Stimulated activated CD4-positive, alpha-beta T cell treated with anti-CD3 and anti-CD28 coated beads, Interleukin-12 subunit alpha, Interleukin-12 subunit beta, amount 100 ng/mL, for 48 hours (primary cell): ENCODE measurements at places on chromosomes 5 and 9.

- no peak for DNase-seq
Measured at GRCh38 chr5:30436691-30437090, 756.8 kb upstream of the CDH6 start.

DNA sequence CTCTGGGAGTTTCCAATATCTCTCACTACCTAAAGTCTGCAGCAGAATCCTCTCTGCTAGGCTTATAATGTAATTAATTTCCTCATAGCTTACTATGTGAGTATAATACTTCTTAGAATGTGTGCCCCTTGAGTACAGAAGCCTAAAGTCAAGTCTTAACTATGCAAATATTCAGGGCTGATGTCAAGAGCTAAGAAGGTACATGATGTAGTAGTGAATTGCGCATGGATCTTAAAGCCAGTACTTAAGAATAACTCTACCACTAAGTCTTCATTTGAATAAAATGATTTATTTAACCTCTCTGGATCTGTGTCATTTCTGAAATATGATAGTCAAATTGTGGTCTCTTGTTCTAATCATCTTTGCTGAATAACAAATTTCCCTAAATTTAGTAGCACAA, 442.9 kb downstream of the DTWD2 start:
- DNase-seq, result no peak

DNA sequence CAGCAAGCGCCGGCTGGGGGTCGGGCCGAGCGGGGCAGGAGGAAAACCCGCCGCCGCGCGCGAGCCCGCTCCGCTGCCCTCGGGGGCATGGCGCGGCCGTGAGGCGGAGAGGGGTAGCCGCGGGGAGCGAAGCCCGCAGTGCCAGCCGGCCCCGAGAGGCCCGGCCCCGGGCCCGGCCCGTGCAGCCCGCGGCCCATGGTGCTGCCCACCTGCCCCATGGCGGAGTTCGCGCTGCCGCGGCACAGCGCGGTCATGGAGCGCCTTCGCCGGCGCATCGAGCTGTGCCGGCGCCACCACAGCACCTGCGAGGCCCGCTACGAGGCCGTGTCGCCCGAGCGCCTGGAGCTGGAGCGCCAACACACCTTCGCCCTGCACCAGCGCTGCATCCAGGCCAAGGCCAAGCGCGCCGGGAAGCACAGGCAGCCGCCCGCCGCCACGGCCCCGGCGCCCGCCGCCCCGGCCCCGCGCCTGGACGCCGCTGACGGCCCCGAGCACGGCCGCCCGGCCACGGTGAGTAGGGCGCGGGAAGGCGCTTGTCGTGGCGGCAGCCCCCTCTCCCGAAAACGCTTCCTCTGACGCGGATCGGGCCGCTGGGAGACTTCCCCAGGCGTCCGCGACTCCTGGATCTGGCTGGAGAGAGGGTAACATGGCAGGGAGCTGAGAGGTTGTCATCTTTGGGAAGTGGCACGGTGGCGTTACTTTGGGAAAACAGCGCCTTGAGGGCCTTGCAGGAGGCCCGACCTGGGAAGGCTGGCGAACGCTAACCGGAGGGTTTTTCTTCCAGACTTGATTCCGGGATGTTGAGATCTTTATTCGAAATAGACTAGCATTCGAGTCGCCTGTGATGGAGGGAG, 523 bp downstream of the MAML1 start:
- DNase-seq, result peak; percentile 11

- no peak for DNase-seq
Measured at GRCh38 chr5:19837536-19838174, 150.3 kb downstream of the CDH18 start.

DNA sequence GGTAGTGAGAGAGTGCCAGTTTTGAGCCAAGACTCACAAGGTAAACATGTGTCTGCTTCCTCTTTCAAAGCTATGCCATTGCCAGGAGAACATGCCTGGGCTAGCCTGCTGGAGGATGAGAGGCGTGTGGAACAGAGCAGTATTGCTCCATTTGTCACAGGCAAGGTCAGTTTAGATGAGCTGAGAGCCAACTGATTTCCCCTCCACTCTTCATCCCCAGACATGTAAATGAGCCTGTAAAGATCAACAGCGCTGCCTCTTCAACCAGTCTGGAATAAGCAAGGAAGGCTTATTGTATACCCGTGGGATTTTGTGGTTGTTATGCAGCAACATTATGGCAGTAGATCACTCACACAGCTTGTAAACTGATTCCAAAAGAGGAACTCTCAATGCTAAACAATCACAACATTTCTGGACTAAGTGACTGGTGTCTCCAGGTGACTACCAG, 8.2 kb upstream of the GDNF start:
- DNase-seq, result no peak

DNA sequence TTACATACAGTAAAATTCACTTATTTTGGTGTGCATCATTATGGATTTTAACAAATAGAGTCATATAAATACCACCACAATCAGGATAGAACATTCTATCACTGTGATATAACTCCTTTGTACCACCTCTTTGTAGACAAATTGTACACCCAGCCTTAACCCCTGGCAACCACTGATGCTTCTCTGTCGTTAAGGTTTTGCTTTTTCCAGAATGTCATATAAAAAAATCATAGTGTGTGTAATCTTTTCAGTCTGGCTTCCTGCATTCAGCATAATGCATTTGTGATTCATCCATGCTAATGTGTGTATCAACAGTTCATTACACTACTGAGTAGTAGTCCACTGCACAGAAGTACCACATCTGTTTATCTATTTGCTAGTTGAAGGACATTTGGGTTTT, 81.2 kb downstream of the ARSB start:
- DNase-seq, result no peak

DNA sequence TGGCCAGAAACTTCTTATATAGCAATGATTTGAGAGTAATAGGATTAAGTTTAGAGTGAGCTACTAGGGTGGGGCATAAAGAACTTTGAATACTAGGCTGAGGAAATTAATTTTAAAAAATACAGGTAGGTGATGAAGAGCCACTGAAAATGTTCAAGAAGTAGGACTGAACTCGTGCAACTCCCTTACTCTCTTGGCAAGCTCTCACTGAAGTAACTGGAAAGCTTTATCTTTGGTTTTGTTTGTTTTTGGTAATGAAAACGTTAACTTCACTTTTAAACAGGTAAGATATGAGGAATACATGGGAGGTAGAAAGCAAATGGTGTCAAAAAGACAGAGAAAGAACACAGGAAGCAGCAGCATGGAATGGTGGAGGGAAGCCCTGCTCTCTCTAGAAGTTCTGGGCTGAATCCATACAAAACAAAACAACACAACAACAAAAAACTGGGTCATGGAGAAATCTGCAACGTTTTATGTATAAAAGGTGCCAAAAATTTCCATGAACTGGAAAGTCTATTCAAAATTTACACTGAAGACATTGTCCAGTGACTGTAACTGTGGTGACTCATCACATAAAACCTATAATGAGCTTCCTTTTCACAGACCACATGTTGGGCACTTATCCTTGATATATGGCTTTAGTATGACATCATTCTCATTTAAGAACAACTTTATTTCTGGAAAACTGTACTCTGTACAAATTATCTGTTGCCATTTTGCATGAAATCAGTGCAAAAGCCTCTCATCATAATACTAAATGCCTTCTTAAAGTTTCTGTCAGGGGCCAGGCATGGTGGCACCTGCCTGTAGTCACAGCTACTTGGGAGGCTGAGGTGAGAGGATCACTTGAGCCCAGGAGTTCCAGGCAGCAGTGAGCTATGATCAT, 91.2 kb upstream of the CHD1 start:
- no peak for DNase-seq

GRCh38 chr5:132229236-132229635, 1.6 kb upstream of the P4HA2 start:
- no peak for DNase-seq

DNA sequence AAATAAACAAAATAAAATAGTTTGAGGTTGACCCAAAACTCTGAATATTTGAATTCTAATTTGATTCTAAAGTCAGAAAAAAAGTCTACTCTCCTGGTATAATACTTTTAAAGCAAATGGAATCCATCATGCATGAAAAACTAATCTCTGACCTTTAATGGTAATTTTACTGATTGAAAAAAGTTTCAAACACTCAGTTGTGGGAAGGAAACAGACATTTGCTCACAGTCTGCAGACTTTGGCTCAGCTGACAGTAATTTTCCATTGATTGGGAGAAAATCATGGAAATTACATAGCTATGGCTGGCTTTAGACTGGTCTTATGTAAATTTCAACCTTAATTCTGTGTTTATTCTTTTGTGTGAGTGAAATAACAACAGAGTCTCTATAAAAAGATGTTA, 574.3 kb downstream of the PDE4D start:
- DNase-seq, result no peak

- DNase-seq, result no peak
Measured at GRCh38 chr5:66807743-66808142, 211.6 kb downstream of the MAST4 start.

DNA sequence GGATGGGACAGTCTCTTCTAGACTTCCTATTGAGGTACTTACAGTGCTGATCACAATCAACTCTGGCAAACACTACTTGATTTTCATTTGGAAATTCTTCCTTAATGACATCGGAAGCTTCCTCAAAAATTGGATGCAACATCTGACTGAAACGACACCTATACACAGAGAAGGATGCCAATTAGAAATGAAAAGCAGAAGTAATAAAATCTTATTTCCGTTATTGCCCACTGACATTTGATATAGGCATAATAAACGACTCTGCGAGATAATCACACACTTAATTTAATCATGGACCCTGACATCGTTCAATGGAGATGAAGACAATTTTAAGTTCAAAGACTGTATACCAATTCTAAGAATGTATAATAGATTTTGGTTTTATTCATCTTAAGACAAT, 46.4 kb downstream of the ERP44 start:
- no peak for DNase-seq

DNA sequence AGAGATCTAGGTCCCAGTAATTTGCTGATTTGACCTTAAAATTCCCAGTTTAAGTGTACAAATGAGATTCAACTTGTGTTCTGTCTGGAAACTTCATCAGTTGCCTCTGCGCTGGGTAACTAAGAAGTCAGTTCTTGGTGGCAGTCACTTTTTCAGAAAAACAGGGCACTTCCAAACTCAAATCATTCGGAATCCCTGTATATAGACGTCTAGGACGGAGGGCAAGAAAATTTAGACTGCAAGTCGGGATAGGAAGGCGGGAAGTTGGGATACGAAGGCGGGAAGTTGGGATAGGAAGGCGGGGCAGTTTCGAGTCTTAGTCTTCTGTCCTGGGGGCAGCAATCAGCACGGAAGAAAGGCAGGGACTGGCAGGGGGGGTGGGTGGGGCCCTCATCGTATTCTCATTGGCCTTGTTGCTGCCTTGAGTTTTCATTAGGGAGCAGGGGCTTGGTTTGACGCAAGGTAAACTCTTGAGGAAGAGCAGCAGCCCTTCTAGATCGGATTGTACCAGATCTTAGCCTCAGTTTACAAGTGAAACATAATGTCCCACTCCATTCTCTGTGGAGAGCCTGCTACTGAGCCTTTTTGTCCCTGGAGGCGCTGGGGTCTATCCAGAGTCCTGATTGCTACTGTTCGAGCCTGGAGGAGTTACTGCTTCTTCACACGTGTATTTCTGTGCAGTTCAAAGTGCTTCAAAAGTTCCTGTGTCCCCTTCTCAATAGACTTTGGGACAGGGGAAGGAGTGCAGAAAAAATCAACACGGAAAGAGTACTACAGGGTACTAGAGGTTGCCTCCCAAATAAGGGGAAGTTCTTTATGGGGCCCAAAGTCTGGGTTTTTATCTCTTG, 2.7 kb upstream of the PURA start:
- no peak for DNase-seq

DNA sequence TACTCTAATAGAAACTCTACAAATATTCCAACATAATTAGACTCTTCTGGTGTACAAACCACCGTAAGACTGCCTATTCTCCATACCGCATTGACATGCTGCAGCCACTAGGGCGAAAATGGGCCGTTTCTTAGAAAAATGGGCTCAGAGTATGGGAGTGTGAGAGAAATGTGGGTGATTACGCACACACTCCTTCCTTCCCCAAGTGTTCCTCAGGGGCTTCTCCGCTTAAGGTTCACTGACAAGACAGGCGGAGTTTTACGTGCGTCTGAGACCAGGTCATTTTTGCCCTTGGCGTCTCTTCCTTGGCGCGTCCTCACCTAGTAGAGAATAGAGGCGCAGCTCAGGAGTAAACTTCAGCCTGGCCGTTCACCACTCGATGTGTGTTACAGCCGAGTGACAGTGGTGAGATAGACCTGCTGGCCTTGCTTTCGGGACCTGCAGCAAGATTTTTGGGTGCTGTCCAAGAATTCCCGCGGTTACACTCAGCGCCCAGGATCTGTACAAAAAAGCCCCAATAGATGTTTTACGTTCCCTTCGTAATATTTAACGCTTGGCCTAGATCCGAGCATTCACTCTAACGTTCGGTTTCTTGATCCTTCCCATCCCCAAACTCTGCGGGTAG, 1.8 kb upstream of the NTRK2 start:
- no peak for DNase-seq

DNA sequence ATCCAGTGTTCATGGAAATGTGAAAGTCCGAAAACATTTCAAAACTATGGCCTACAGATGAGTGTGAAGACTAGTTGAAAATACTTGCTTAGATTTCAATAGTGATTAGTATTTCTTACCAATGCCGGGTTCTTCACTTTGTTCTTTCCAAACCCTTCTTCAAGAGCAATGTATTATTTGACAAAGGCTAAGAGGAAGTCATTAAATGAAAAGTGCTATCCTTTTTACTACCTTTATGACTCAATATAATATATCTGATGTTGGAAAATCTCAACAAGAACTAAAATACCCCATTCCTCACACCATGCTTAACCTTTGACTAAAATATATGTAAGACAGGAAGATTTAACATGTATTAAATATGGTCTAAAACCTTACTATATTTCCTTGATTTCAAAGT, 6.7 kb upstream of the MIER3 start:
- no peak for DNase-seq

- DNase-seq, result no peak
Measured at GRCh38 chr5:141632650-141633049, 4.0 kb downstream of the HDAC3 start.

GRCh38 chr5:9761706-9762105, 131.6 kb upstream of the TAS2R1 start:
- no peak for DNase-seq

- DNase-seq, result no peak
Measured at GRCh38 chr9:93852728-93853127, 102.4 kb downstream of the BARX1 start.

DNA sequence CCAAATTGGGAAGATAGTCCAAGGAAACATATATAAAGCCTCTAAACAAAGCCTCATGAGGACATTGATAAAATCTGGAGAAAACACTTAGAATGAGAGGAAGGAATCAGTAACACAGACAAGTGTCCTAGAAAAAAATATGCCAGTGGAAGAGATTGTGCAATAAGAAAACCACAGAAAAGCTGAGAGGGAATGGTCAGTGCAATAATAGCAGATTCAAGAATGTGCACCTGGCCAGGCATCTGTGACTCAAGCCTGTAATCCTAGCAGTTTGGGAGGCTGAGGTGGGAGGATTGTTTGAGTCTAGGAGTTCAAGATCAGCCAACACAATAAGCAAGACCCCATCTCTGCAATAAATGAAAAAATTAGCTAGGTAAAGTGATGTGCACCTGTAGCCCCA, 691.2 kb upstream of the CDH6 start:
- DNase-seq, result no peak

DNA sequence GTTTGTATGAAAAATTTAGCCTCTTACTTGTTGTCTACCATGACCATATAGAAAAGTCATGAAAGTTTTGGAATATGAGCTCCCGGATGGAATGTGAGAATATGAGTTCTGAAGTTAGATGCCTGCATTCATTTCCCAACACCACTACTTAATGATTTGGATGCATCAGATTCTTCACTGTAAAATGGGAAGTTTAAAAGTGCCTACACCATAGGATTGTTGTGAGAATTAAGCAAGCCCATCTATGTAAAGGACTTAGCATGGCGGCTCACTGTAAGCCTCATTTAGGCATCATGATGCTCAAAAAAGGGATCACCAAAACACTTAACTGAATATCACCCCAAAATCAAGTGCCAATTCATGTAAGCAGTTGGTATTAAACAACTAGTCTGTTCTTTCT, 177.3 kb downstream of the RAB3C start:
- DNase-seq, result no peak
